ENCODE measurements at places on chromosomes 7 and 10. TPM values are rescaled to one million over a fixed set of nuclear protein-coding genes. Genes with fewer than 3 reads are reported as not detected.
A peak's percentile ranks its signal among the peaks of the same experiment; 100 is the strongest.

- DNase-seq = peak; percentile 71
Measured at GRCh38 chr10:71746344-71747037, 26.8 kb downstream of the VSIR start.

Gene REEP3
- 56.7 TPM for total RNA-seq

- no peak for DNase-seq
Measured at GRCh38 chr10:77007834-77008233, 629.8 kb downstream of the KCNMA1 start.

DNA sequence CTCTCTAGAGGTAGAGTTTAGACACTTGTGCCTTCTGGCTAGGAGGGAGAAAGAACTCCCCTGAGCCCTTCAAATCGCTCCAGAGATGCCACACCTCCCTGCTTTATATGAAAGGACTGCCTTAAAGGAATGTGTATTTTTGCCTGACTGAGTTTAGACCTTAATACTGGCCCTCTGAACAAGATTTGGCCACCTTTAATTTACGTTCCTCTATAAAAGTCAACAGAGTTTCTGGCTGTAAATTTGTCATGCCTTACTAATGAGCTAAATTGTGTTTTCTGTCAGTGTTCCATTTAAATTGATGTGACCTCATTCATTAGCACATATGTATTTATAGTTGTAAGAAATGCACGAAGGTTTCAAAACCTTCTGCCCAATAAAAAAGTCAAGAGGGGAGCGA is 48.0 kb downstream of the SEMA3C start:
- no peak for DNase-seq

Gene IDI1
- 36.2 TPM for total RNA-seq

Gene WNT16
- total RNA-seq = 0.10 TPM

DNA sequence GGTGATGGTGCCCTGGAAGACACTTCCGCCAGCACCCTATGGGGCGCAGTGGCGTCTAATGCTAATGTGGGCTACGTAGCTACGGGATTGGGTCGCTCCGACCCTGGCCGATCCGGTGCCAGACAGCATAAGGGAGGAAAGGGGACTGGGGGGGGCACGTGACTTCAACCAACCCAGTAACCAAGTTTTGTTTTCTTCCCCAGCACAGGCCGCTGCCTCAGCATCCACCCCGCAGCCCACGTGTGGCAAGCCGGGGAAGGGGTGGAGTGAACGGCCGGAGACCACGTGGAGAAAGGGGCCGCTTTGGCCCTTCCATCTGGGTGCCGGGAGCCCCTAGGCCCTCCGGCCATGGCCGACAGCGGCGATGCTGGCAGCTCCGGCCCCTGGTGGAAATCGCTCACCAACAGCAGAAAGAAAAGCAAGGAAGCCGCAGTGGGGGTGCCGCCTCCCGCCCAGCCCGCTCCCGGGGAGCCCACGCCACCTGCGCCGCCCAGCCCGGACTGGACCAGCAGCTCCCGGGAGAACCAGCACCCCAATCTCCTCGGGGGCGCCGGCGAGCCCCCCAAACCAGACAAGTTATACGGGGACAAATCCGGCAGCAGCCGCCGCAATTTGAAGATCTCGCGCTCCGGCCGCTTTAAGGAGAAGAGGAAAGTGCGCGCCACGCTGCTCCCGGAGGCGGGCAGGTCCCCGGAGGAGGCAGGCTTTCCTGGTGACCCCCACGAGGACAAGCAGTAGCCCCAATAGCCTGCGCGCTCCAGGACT is 2.5 kb downstream of the PRR15 start:
- no peak for DNase-seq

DNA sequence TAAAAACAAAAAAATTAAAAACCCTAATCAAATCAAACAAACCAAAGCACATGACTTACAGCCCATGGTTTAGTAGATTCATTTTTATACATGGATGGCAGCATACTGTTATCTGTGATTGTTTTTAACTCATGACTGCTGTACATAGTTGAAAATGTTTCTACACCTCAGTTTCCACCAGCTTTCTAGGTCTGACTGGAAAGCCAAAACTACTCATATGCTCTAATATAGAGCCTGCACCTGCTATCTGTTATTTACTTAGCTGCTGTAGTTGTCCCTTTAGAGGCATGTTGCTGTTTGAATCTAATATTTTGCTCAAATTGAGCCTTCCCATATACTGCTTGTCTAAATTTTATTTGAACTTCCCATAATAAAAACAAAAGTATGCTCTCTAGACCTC is 289.9 kb upstream of the LRRN3 start:
- DNase-seq = no peak

Gene CRYGN
- total RNA-seq = not detected

DNA sequence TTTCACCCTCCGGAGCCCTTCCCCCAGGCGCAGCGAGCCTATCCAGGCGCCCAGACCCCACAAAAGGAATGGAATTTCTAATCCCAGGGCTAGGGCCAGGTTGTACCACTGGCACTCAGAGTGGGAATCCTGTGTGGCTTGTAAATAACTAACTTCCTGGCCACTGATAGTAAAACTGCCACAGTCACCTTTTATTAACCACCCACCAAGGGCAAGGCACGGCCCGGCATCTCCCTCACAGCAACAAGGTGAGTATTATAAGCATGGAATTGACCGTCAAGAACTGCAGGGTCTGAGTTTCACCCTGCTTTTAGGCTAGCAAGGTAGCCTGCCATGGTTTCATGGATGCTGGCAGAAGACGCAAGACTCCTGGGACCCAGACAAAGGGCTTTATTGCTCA is 51.1 kb downstream of the SPOCK2 start:
- no peak for DNase-seq

DNA sequence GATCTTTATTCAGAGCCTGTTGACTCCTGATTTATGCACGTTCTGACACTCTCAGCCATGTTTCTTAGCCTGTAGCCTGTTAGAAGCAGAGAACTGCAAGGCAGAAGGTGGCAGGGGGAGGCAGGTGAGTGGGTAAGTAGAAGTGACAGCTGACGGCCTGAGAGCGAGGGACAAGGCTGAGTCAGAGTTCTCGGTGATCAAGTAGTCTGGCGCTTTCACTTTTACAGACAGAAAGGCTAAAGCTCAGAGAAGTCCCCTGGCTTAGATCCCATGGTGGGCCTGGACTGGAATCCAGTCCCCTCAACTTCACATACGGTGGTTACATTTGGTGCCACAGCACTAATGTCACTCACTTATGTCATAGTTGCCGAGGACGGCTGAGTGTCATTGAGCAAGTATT is 139.0 kb downstream of the TACC2 start:
- no peak for DNase-seq

DNA sequence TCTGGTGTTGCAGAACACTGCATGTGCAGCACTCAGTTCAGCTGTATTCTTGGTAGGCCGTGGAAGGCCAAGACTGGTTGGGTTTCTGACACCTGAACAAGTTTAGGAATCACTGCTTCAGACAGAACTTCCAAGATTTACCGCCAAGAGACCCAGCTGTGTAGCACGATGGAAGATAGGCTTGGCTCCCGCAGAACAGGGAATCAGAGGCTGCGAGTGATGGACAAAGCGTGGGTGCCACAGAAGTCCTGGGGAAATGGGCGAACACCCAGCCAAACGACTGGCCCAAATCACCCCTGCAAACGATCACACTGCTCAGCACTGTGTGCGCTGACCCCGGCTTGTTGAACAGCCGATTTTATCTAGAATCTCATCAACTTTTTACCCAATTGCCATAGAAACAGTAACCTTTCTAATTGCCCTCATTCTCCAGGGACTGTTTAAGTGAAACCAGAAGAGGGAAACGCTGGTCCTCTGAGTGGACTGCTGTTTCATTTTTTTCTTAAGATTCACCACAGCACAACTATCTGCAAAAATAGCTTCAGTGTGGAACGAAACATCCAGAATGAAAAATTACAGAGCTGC is 17.9 kb downstream of the ZFAND2A start:
- DNase-seq = no peak

DNA sequence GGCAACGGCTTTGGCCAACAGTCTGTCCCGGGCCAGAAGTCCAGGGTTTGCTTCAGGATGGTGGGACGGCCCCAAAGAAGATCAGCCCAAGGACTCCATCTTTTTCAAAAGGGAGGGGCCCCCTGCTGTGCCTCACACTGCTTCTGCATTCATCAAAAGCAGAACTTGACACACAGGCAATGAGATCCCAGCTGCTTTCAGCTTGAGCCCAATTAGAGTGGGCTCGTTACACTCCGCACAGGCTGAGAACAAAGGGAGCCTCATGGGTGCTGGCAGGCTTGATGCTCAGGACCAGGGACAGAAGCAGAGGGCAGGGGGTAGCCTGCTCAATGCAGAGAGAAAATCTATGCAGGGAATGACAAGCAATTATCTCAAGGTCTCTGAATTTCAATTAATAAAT is 45.5 kb downstream of the VOPP1 start:
- DNase-seq = no peak

DNA sequence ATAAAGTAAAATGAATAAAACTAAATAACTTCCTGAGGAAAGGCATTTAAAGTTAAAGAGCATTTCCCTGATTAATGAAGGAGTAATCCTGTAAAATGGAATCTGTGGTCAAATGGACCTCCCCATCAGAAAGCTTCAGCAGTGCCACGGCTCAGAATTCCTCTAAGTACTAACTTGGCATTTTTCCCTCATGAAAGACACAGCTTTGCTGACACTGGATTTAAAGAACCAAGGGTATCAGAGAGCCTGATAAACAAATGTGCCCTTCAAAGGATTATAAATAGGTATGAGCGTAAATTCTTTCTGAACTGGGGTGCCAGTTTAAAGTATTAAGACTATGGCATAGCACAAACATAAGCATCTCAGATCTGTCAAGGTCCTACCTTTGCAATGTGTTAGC is 24.2 kb upstream of the RNF148 start:
- DNase-seq = no peak

GRCh38 chr7:36638586-36639263 is 85.6 kb downstream of the AOAH start:
- DNase-seq = no peak

Gene ZP3
- total RNA-seq = 23.3 TPM

Gene GNAT3
- not detected for total RNA-seq

DNA sequence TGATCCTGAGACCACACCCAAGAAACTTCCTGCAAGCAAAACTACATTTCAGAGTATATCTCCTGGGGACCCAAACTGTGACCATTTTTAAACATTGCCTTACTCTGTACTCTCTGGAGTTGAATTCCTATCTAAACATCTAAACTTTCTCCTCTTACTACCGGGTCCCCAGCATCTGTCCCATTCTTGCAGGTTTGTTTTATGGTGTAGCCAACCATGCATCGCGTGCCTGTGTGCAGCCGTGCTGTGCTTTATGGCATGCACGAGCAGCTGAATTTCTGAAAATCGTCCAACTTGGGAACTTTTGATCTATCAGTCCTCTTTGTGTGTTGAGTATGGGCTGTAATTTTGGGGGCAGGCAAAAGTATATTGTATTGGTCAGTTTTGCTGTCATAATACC is 423.8 kb upstream of the DPP6 start:
- DNase-seq = no peak

- DNase-seq = no peak
Measured at GRCh38 chr10:26837139-26837538, 23.6 kb downstream of the ABI1 start.

- no peak for DNase-seq
Measured at GRCh38 chr7:111770116-111770515, 207.8 kb upstream of the IMMP2L start.

- no peak for DNase-seq
Measured at GRCh38 chr7:101829374-101829773, 11.9 kb downstream of the CUX1 start.

Gene AGR3
- 8.7 TPM for total RNA-seq

Gene HUS1
- 43.1 TPM for total RNA-seq

Gene SH2D4B
- not detected for total RNA-seq

GRCh38 chr10:62761115-62761514 is 43.4 kb upstream of the ADO start:
- no peak for DNase-seq

Gene PPP1R3C
- 113 TPM for total RNA-seq

- DNase-seq = no peak
Measured at GRCh38 chr10:33352615-33353014, 18.1 kb upstream of the NRP1 start.

- no peak for DNase-seq
Measured at GRCh38 chr10:83723080-83723479, 416.2 kb upstream of the GHITM start.

GRCh38 chr10:43257347-43258210 is 9.3 kb downstream of the RASGEF1A start:
- DNase-seq = no peak

Gene LIPM
- total RNA-seq = not detected

Gene FEZF1
- total RNA-seq = not detected

DNA sequence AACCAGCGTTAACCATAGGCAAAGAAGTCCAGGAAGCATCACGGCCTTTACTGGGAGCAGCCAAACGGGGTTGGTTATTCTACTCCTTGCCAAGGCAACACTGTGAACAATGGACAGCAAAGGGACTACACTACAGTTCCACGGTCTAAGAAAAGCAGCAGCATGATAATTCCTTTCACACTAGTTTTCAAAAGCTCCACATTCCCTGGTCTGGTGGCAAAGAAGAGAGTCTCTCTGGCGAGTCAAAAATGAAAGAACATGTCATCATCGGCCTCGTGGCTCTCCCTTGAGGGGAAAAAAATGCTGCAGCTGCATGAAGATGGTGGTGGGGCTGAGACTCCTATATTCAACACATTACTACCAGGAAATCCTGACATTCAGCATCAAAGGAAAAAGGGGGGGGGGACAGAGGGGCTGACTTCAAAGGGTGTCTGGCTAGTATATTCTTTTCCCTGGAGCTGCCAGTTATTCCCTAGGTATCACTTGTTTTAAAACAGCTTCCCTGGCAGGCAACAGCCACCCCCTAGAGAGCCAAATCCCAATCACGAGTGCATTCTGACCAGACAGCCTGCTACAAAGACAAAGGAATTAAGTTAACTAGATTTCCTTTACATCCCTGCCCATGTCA is 49.1 kb downstream of the SLC37A3 start:
- DNase-seq = no peak

DNA sequence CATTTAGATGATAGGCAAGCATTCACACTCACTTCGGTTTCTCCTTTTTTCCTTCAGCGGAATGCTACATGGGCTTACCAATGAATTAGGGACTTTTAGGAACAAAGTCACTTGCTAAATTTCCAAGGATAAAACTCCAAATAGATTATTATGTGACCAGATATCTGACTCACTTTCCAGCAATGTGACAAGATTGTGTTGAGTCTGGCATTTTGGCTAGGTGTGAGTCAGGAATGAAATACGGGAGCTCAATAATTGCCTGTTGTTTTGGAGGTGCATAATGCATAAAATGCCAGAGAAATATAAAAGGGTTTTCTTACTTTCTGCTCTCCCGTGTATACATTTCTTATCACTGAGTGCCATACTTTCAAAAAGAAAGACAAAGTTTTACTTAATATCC is 721.1 kb downstream of the KCNMA1 start:
- no peak for DNase-seq

Gene H2BK1
- total RNA-seq = not detected

GRCh38 chr7:11540271-11540761 is 291.7 kb downstream of the THSD7A start:
- DNase-seq = no peak

Gene GPR37
- total RNA-seq = 1.6 TPM

Gene COA1
- total RNA-seq = 76.2 TPM

Gene HABP2
- total RNA-seq = 0.23 TPM

GRCh38 chr7:37999673-38000072 is 79.2 kb downstream of the EPDR1 start:
- DNase-seq = no peak
